NCI-H446 treated with DMSO at 0.1 percent for 48 hours (cell line): ENCODE measurements at places on chromosomes 7 and 10.
A peak's percentile ranks its signal among the peaks of the same experiment; 100 is the strongest.

DNA sequence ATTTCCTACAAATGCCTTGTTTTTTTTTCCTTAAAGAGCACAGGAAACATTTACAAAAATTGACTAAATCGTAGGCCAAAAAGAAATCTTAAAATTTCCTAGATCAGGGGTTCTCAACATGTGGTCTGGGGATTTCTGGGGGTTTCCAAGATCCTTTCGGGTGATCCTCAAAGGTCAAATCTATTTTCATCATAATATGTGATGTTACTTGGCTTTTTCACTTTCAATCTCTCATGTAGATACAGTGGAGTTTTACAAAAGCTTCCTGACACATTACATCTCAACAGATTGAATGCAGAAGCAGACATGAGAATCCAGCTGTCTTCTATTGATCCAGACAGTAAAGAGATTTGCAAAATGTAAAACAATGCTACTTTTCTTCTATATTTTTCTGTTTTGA is 497.3 kb downstream of the INHBA start:
- no peak for DNase-seq

DNA sequence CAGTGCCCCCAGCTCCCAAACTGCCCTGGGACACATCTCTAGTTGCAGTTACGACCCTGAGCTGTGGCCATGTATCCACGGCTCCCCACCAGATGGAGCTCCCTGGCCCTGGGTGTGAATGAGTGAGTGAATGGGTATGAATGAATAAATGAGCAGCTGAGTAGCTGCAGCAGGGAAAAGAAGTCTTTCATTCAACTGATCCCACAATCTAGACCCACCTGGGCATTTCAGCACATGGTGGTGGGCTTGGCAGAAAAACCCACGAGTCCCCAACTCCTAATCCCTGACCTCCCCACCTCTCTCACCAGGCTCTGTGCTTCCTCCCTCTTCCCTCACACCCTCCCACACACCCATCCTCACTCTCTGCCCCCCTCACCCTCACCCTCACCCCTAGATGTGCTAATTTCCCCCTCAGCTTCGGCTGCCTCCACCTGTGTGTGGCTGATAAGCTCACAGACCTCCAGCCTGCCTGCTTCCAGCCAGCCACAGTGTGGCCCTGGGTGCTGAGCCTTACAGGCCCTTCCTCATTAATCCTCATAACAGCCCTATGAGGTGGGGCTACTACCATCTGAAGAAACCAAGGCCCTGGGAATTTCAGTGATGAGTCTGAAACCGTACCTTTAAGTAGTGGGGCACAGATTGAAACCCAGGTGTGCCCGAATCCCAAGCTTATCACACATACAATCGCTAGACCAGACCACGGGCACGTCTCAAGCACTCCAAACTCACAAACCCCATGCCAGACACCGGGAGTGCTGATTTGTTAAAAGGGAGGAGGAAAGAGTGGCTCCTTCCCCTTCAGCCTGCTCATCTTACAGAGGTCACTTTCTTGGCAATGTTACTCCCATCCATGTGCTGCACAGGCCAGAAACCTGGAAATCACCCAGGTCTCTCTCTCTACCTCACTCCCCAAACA is 2.2 kb upstream of the ATP6V1F start:
- no peak for DNase-seq

DNA sequence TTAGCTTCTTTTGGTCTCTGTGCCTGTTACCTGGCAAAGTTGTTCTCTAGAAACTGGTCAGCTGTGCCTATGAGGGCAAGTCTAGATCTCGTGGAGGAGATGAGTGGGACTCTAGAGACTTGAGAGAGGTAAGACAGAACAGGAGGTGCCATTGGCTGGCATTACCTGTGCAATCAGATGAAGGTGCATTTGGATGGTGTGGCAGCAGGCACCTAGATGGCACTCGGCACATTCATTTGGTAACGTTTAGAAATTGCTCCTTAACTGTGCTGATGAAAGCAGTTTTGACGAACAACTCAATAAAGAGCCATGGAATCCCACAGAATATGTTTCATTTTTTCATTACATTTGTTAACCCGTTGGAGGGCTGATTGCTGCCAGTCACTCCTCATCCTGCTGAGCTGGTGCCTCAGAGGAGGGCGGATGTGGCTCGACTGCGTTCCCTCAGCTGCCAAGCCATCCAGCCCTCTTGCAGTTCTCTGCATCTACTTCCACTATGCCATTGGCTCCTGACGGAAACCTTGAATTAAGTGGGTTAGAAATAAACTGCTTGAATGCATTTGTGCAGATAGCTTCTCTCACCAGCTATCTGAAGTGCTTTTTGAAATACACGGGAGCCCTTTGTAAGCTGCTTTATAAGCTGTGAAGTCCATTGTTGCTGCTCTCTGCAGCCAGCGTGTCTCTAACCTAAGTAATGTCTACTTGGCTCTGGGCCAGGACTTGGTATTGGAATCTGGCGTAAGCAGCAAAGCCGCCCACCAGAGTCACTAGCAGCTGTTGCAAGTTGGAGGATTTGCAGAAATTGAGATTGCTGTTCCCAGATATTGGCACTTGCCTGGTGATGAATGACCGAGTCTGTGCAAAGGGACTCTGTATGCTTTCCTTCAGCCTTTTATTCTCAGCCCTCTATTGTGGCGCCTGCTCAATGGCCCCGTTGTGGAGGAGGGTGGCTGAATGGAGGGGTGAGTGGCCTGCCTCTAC is 87.4 kb downstream of the LRRC4 start:
- peak; percentile 70 for DNase-seq

GRCh38 chr10:50369931-50370330 is 118.6 kb upstream of the ASAH2 start:
- DNase-seq, result no peak

GRCh38 chr7:124085179-124085578 is 52.3 kb upstream of the TMEM229A start:
- DNase-seq, result peak; percentile 56
